ENCODE measurements at places on chromosomes 6 and 20. TPM values are rescaled to one million over a fixed set of nuclear protein-coding genes. Genes with fewer than 3 reads are reported as not detected.

DNA sequence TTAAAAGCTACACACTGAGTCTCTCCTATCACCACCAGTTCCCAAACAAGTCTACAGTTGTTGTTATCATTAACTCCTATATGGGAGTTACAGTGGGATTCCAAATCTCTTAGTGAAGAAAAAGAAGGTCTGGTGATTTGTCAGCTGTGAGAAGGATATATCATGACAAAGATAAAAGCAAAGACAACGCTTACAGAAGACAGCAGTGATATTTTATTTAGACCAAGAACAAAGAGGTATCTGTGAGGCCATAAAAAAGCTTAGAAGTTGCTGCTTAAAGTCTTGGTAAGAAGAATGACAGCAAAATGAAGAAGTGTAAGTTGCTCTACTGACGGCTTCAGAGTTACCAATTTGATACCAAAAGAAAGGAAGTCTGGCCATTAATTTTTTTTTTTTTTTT, 47.2 kb downstream of the CHD6 start:
- no peaks in the 10 kb centered on the region for H3K27me3 ChIP-seq
- DNase-seq, result no peak
- no peak overlapping the region for H3K4me3 ChIP-seq
- H3K36me3 ChIP-seq, result no peaks in the 10 kb centered on the region
- no peak overlapping the region for H3K27ac ChIP-seq

- H3K4me3 ChIP-seq, result no peak overlapping the region
- no peak overlapping the region for H3K27ac ChIP-seq
- no peak for DNase-seq
- H3K36me3 ChIP-seq, result no peaks in the 10 kb centered on the region
- peaks cover 6% of the 10 kb centered on the region for H3K4me1 ChIP-seq
These were observed 103.9 kb downstream of the OLIG3 start for GRCh38 chr6:137390334-137390733.

DNA sequence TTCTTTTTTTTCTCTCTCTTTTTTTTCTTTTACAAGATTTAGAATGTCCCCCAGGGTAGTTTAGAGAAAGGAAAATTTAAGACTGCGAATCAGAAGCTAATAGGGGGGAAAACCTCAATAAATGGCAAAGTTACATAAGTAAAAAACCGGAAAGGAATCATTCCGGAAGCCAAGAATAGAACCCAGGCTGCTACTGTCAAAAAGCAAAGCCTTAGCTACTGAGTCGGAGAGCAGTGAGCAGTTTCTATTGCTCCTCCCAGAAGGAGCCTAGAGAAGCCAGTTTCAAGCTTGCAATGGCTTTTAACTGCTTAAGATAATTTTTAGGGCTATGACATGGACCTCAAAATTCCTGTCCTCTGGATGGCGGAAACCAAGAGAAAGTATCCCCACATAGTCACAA, 31.6 kb downstream of the SAMD5 start:
- peaks cover under 1% of the 10 kb centered on the region for H3K4me1 ChIP-seq
- no peak overlapping the region for H3K27ac ChIP-seq
- no peaks in the 10 kb centered on the region for H3K27me3 ChIP-seq
- no peaks in the 10 kb centered on the region for H3K36me3 ChIP-seq
- DNase-seq, result no peak

GRCh38 chr6:141753180-141753579, 379.5 kb upstream of the GJE1 start:
- H3K4me3 ChIP-seq, result no peak overlapping the region
- H3K27ac ChIP-seq, result no peak overlapping the region
- H3K4me1 ChIP-seq, result no peaks in the 10 kb centered on the region
- no peaks in the 10 kb centered on the region for H3K27me3 ChIP-seq

GRCh38 chr6:1593958-1594314, 15.8 kb upstream of the FOXC1 start:
- no peaks in the 10 kb centered on the region for H3K4me1 ChIP-seq
- H3K4me3 ChIP-seq, result no peak overlapping the region
- H3K36me3 ChIP-seq, result no peaks in the 10 kb centered on the region

DNA sequence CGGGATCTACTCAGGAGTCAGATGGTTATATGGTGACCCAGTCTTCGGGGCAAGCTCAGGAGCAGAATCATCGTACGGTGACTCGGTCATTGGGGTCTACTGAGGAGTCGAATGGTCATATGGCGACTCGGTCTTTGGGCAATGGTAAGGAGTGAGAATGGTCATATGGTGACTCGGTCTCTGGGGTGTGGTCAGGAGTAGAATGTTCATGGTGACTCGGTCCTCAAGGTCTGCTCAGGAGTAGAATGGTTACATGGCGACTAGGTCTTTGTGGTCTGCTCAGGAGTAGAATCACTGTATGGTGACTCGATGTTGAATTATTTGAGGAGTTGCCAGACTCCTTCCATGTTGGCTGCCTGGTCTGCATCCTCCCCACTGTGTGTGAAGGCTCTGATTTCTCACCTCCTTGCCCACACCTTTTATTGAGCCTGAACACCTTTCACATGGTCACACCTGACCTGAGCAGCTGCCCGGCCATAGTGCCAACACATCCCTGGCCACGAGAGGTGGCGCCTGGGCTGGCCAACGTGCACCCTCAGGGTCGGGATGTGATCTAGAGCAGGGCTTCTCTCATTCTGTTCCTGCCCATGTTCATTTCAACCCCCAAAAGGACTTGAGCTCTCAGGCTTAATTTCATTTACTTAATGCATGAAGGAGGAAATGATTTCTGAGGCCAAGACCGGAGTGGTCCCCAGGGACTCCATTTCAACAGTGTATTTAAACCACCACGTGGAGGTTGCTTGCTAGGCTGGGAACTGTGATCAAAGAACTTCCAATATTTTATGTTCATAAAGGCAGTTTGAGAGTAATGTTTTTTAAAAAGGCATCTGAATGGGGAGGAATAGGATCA, 119.5 kb downstream of the PHACTR3 start:
- no peak overlapping the region for H3K4me3 ChIP-seq
- no peaks in the 10 kb centered on the region for H3K4me1 ChIP-seq
- no peaks in the 10 kb centered on the region for H3K27me3 ChIP-seq
- H3K27ac ChIP-seq, result no peak overlapping the region

DNA sequence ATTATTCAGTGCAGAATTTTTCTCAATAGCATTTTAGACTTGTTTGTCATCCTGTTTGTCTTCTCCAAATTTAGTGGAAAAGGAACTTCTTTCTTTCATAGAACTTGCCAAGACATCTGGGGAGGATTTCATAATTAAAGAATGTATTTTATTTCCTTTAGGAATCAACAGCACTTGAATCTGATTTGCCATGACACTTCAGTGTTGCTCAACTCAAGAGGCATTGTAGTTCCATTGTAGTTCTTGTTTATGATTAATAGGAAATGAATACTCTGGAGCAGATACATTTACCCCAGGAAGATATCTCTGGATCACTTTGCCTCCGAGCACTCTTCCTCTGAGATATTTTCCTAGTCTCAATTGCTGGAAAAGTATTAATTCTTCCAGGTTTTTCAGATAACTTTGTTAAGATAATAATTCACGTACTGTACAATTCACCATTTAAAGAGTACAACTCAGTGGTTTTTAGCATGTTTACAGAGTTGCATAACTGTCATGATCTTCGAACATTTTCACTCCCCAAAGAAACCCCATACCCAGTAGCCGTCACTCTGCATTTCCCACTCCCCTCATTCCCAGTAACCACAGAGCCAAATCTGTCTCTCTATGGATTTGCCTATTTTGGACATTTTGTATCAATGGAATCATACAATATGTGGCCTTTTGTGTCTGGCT, 29.7 kb downstream of the AKAP12 start:
- no peak overlapping the region for H3K27ac ChIP-seq
- no peak overlapping the region for H3K4me3 ChIP-seq
- no peaks in the 10 kb centered on the region for H3K36me3 ChIP-seq
- no peak for DNase-seq
- H3K4me1 ChIP-seq, result no peaks in the 10 kb centered on the region
- H3K27me3 ChIP-seq, result no peaks in the 10 kb centered on the region

DNA sequence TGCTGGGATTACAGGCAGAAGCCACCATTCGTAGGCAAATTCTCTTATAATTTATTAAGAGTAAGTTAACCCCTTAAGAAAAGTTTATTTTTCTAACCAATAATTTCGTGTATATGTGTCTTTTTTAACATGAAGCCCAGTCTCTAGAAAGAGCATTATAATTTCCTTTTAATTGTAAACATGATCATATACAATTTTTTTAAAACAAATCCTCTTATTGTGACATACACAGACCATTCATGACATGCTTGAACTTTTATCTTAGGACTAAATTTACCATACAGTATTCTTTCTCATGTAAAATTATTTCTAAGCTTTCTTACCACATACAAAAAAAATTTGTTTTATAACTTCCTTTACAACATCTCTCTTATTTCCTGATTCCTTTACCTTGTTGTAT, 6.7 kb downstream of the ACOT13 start:
- no peak overlapping the region for H3K27ac ChIP-seq
- no peak for DNase-seq
- H3K36me3 ChIP-seq, result no peaks in the 10 kb centered on the region
- peaks cover 48% of the 10 kb centered on the region for H3K4me1 ChIP-seq

Gene SLC22A16
- total RNA-seq, result 22.5 TPM

- H3K36me3 ChIP-seq, result no peaks in the 10 kb centered on the region
- H3K27me3 ChIP-seq, result no peaks in the 10 kb centered on the region
- H3K27ac ChIP-seq, result no peak overlapping the region
- H3K4me1 ChIP-seq, result no peaks in the 10 kb centered on the region
- no peak for DNase-seq
- no peak overlapping the region for H3K4me3 ChIP-seq
These were observed 193.4 kb downstream of the BACH2 start for GRCh38 chr6:90103056-90103800.

- H3K27ac ChIP-seq, result no peak overlapping the region
- no peaks in the 10 kb centered on the region for H3K4me1 ChIP-seq
- no peak overlapping the region for H3K4me3 ChIP-seq
- H3K27me3 ChIP-seq, result no peaks in the 10 kb centered on the region
- no peaks in the 10 kb centered on the region for H3K36me3 ChIP-seq
These were observed 10.4 kb upstream of the SNX9 start for GRCh38 chr6:157812425-157813171.

Gene CFAP206
- 0.42 TPM for total RNA-seq

- DNase-seq, result no peak
- H3K27me3 ChIP-seq, result no peaks in the 10 kb centered on the region
- no peak overlapping the region for H3K4me3 ChIP-seq
- no peaks in the 10 kb centered on the region for H3K4me1 ChIP-seq
These were observed 318.1 kb downstream of the CLIC5 start for GRCh38 chr6:45697605-45698004.

GRCh38 chr20:20076297-20077065, 24.1 kb downstream of the CFAP61 start:
- no peaks in the 10 kb centered on the region for H3K36me3 ChIP-seq
- no peak overlapping the region for H3K27ac ChIP-seq
- H3K4me1 ChIP-seq, result no peaks in the 10 kb centered on the region

- H3K27ac ChIP-seq, result no peak overlapping the region
- H3K36me3 ChIP-seq, result no peaks in the 10 kb centered on the region
- H3K4me3 ChIP-seq, result no peak overlapping the region
- no peaks in the 10 kb centered on the region for H3K4me1 ChIP-seq
- no peaks in the 10 kb centered on the region for H3K27me3 ChIP-seq
- no peak for DNase-seq
These were observed 690.7 kb downstream of the DOK5 start for GRCh38 chr20:55166063-55166462.

DNA sequence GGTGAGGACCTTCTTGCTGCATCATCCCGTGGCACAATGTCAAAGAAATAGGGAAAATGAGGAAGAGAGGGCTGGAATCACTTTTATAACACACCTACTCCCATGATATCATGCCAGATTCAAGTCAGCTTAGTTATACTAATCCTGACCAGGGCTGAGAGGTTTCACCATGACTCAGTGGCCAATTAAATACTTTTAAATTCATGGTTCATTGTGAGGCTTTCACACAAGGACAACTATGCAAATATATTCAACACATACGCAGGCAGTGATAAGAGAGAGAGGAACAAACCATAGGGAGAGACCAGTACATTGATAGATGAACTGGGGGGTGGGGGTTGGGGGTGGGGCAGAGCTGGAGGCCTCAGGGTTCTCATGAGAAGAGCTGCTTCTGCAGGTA, 313.1 kb downstream of the LRFN2 start:
- no peaks in the 10 kb centered on the region for H3K4me1 ChIP-seq
- no peaks in the 10 kb centered on the region for H3K36me3 ChIP-seq
- H3K27me3 ChIP-seq, result no peaks in the 10 kb centered on the region
- DNase-seq, result no peak

- DNase-seq, result no peak
- no peak overlapping the region for H3K27ac ChIP-seq
- H3K36me3 ChIP-seq, result no peaks in the 10 kb centered on the region
- no peaks in the 10 kb centered on the region for H3K4me1 ChIP-seq
These were observed 19.6 kb upstream of the CCR6 start for GRCh38 chr6:167103041-167103891.

DNA sequence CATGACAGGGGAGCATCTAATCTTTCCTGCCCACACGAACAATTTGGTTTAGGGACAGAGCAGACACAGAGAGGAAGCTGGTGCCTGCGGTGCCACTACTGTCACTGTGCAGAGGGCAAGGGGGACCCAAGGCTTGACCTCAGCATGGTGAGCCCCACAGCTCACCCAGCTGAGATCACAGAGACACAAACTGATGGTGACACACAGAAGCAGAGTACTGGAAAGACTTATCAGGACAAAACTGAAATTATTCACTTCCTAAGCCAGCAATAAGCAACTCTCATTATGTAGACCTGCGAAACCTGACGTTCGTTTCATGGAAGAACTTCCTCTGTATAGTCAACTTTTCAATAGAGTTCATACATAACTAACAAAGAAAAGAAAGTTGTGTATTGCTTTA, 86.1 kb downstream of the HUS1B start:
- no peaks in the 10 kb centered on the region for H3K4me1 ChIP-seq
- peaks cover 7% of the 10 kb centered on the region for H3K36me3 ChIP-seq
- no peak overlapping the region for H3K27ac ChIP-seq
- H3K4me3 ChIP-seq, result no peak overlapping the region
- no peak for DNase-seq

GRCh38 chr6:117328500-117328899, 63.1 kb downstream of the VGLL2 start:
- H3K4me1 ChIP-seq, result no peaks in the 10 kb centered on the region
- H3K36me3 ChIP-seq, result no peaks in the 10 kb centered on the region

Gene BMP7
- total RNA-seq, result not detected

DNA sequence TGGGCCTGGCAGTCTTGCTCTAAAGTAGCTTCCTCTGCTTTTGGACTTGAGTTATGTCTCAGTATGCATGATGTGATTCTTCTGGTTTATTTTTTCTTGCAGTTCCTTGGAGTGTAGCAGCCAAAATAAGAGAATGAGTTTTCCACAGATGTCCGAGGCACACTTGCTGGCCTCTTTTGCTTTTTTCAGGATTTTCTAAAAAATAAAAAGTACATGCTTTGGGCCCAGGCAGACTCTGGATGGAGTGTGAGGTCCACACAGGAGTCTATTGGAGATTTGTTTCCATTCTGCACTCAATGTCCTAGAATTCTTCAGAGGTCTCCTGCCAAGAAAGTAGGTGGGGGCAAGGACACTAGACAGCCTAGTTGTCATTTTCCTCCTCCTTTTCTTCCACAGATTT, 477.6 kb downstream of the EPM2A start:
- H3K27ac ChIP-seq, result no peak overlapping the region
- no peak overlapping the region for H3K4me3 ChIP-seq
- no peak for DNase-seq
- H3K27me3 ChIP-seq, result no peaks in the 10 kb centered on the region
- H3K36me3 ChIP-seq, result no peaks in the 10 kb centered on the region

GRCh38 chr20:18578581-18578980, 9.3 kb upstream of the DTD1 start:
- DNase-seq, result no peak
- H3K27me3 ChIP-seq, result no peaks in the 10 kb centered on the region
- no peaks in the 10 kb centered on the region for H3K36me3 ChIP-seq
- H3K4me3 ChIP-seq, result no peak overlapping the region
- H3K27ac ChIP-seq, result no peak overlapping the region

Gene FAM50B
- total RNA-seq, result 8.8 TPM
